ENCODE measurements at places on chromosomes 11 and 22. TPM values are rescaled to one million over a fixed set of nuclear protein-coding genes. Genes with fewer than 3 reads are reported as not detected.

SORL1 gene
- total RNA-seq: 119 TPM

SLC25A18 gene
- total RNA-seq: 0.75 TPM

- DNase-seq: no peak
Observed at GRCh38 chr11:66880496-66881450, 23.9 kb downstream of the LRFN4 start.

DNA sequence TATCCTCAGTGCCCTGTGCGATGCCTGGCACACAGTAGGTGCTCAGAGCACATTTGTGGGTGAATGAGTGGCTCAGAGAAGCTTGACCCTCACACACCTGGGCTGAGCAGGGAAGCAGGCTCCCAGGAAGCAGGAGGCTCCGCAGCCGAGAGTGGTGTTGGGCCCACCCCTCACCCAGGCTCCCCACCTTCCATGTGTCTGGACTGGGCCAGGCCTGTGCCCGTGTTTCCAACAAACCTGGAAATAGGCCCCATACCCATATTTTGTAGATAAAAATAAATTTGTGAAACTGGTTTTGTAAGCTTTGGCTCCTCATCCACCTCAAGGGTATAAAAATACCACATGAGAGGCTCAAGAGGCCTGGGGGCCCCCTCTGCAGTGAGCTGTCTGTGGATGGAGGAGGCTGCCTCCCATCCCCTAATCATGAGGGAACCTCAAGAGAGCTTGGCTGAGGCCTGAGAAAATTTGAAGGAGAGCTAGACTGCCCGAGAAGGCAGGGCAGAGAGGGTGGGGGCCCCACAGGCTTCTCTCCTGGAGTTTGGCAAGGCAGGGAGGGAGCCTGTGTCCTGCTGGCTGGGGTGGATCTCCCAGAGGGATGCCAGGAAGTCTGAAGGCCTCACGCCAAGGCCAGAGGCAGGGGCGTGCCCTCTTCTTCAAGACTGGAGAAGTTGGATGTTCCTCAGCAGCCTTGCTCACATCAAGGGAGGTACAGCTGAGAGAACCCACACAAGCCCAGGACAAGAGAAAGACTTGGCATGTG, 147.0 kb upstream of the NECTIN1 start:
- DNase-seq: no peak

DNA sequence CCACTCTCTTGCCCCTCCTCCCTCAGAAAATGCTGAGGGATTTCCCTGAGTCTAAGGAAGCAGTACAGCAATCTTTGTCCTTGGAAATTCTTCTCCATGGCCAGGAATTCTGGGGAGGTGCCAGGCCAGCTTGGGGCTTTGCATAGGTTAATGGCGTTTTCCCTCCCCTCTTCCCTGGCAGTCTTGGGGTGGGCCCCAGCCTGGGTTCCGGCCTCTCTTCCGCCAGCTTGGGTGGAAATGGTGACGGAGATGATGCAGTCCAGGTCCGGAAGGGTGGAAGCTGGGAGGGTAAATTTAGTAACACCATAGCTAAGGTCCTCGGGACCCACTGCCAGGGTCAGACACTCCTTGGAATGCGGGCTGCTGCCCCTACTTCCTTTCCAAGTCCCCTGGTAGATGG, 5.0 kb downstream of the PHLDB1 start:
- no peak for DNase-seq

- no peak for DNase-seq
Observed at GRCh38 chr11:7534042-7534378, 20.2 kb downstream of the PPFIBP2 start.

GRCh38 chr11:124793466-124794278, 6.5 kb downstream of the MSANTD2 start:
- peak; percentile 16 for DNase-seq

GRCh38 chr11:111406589-111406988, 27.5 kb upstream of the POU2AF1 start:
- no peak for DNase-seq

DNA sequence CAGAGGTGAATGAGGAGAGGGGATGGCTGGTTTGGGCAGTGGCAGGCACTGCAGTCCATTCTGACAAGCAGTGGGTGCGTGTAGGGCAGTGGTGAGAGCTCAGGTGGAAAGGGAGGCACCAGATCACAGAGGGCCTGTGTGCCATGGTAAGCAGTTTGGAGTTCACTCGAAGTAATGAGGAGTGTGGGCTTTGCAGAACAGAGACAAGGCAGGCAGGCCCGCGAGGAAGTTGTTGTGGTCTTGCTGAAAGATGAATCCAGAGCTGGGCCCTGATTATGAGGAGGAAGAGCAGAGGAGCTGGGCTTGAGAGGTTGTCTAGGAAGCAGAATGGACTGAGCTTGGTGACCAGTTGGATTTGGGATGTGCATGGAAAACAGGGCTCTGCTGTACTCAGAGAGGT, 1.6 kb upstream of the DNAJB13 start:
- no peak for DNase-seq

DNA sequence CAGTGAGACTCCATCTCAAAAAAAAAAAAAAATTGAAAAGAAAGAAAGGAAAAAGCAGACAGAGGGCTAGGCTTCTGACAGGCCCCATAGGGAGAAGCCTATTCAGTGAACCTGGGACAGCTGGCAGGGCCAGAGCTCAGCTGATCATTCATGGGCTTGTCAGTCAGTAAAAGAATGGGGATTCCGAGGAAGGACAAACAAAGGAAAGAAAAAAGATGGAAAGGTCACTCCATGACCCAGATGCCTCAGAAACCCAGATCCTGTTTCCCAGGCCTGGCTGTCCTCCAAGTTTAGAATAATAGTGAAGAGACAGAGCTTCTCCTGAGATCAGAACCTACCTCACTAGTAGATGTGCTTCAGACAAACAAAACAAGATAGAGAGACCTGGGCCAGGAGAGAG, 34.3 kb upstream of the ASPHD2 start:
- DNase-seq: no peak

DNA sequence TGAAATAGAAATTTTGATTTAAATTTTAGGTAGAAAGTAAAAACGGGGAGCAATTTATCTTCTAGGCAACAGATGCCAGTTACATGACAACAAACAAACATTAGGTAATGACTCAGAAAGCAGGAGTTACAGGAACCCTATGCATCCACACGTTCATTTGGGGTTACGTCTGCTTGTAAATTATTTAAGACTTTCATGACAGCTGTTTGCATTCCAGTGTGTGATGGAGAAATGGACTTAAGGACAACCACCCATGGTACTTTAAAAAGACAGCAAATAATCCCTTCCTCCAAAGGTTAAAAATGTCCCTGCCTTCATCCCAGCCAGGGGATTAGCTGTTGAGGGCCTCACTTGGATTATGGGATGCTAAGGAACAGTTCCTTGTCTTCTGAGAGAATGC, 11.8 kb downstream of the E2F8 start:
- DNase-seq: no peak

DNA sequence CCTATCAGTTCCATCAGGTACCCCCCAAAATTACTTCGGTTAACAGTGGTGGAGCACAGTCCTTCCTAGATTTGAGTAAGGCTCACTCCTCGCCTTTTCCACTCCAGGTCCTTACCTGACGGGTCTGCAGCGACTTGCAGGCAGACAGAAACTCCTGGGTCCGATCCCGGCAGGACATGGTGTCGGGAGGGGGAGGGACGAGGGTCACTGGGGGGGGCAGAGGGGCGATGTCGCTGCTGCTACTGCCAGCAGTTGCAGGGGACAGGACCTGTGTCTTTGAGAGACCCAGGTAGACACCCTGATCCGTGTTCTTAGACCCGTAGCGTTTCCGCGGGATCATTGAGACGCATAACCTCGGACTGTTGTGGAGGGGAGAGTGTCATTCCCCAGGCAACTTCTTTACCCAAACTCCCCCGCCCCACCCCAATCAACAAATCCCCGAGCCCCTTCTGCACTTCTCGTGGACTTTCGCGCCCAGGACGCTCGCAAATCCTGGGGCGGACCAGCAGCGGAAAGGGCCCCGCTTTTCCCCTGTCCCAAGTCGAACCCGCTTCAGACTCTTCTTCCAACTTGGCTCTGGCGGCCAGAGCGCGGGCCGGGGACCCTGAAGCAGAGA, 839 bp downstream of the STX5 start:
- DNase-seq: no peak

GRCh38 chr11:62817129-62817528, 11.9 kb upstream of the NXF1 start:
- no peak for DNase-seq

- no peak for DNase-seq
Observed at GRCh38 chr11:33323421-33323820, 66.2 kb downstream of the HIPK3 start.

DNA sequence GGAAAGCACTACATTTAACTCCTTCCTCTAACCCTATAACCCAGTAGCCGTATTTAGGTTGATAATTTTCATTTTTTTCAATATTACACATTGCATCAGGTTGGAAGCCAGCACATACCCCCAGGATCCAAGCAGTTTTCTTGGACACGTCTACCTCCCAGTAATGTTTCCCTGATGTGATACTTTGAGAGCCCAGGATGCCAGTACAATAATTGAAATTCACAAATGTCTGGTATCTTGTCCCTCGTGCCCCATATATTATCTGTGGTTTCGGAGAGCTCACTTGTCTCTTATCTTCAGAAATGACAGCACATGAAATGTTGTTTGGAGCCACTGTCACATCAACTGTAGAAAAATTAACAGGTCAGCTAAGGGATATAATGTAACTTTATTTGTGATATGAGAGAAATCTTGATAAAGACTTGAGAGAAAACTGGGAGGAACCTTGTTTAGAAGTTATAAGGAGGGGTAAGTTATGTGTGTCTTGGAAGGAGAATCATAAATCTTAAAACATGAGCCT, 19.8 kb downstream of the TRIM5 start:
- no peak for DNase-seq

DNA sequence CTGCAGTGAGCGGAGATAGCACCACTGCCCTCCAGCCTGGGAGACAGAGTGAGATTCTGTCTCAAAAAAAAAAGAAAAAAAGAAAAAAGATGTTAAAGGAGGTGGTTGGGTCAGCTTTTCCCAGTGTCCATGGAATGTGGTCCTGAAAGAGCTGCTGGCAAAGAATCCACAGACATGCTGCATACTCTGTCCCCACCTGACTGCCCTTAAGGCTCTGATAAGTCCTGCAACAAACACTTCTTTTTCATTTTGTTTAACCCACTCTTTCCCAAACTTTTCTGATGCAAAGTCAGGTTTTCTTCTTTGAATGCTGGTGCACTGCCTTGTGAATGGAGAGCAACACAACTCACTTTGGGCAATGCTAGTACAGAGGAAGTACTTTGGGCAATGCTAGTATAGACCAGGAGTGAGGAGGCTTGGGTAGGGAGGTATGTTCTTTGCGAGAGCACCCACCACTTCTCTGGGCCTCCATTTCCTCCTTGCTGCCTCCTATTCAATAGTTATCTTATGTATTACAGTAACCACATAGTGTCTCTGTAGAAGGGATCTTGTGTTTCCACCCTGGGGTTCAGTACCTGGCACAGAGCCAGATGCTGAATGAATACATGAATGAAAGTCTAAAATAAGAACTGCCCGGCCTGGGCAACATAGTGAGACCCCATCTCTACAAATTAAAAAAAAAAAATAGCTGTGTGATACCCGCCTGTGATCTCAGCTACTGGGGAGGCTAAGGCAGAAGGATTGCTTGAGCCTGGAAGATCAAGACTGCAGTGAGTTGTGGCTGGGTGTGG, 18.9 kb downstream of the LIF start:
- DNase-seq: no peak

All from transverse colon (tissue), 4 donors.